ENCODE measurements at places on chromosomes 16 and 17.

GRCh38 chr17:2312736-2313135 lies 9.0 kb downstream of the SRR start:
- DNase-seq: no peak

- DNase-seq: no peak
Observed at GRCh38 chr17:33642002-33642401, 348.9 kb upstream of the ASIC2 start.

GRCh38 chr17:65122836-65123756 lies 14.1 kb upstream of the RGS9 start:
- peak; percentile 61 for DNase-seq

GRCh38 chr16:14148569-14148968 lies 77.5 kb downstream of the MRTFB start:
- no peak for DNase-seq

DNA sequence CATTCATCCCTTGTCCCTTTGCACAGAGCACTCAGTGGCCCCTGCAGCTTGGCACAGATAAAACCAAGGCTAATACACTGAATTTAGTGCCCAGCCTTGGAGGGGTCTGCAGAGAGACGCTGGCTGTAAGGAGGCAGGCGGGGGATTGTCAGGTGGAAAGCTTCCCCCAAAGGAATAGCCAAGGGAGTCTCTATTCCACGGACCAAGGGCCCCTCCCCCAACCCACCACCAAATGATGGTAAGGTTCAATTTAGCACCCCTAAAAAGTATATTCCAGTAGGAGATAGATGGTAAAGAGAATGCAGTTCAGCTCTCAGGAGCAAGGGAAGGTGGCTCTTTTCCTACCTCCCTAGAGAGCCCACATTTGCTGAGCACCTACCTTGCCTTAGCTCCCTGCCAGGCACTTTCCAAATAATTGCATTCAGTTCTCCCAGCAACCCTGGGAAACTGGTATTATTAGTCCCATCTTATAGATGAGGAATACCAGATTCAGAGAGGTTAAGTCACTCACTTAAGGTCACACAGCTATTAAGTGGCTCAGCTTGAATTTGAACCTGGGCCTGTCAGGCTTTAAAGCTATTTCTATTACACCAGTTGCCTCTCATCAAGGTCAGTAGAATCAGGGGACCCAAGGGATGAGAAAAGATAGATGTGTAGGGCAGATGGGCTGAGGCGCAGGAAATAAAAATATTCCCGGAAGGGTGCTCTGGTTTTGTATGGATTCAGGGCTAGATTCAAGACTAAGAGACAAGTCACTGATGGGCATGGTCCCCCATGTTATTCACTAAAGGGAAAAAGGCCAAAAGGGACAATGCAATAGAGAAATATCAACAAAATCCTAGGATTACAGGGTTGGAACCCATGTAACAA lies 20.0 kb upstream of the ZFHX3 start:
- DNase-seq: no peak

DNA sequence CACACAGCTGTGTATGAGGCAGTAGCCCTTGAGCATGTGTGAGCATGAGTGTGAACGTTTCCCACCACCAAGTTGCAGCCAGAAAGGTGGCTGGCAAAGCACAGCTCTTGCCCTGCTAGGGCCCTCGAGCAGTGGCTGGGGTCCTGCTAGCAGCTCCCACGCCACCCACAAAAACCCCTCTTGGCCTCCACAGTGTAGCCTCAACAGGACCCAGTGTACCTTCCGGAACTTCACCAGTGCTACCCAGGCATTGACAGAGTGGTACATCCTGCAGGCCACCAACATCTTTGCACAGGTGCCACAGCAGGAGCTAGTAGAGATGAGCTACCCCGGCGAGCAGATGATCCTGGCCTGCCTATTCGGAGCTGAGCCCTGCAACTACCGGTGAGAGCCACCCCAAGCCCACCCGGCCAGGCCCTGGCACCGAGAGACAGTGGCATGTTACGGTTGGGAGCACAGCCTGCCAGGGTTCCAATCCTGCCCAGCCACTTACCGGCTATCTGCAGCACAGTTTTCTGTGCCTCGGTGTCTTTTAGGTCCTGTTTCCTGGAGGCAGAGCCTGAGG lies 53.1 kb downstream of the SCNN1B start:
- no peak for DNase-seq

- DNase-seq: no peak
Observed at GRCh38 chr17:17051791-17052461, 9.7 kb downstream of the MPRIP start.

- no peak for DNase-seq
Observed at GRCh38 chr16:17515421-17516210, 44.9 kb upstream of the XYLT1 start.

DNA sequence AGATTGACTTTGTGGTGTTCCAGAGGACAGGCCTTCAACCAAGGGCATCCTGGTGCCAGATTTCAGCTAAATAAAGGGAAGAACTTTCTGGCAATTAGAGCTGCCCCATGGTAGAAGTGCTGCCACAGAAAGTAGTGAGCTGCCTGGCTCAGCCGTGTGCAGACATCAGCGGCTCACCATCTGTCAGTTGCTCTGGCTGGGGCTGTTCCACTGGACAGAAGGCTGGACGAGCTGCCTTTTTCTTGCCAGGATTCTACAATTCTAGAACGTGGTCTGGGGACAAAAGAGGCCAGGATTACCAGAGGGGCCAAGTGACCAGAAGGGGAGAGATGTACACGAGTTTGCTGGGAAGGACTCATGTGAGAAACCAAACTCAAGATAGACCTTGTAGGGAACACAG lies 107.0 kb upstream of the RPL38 start:
- no peak for DNase-seq

DNA sequence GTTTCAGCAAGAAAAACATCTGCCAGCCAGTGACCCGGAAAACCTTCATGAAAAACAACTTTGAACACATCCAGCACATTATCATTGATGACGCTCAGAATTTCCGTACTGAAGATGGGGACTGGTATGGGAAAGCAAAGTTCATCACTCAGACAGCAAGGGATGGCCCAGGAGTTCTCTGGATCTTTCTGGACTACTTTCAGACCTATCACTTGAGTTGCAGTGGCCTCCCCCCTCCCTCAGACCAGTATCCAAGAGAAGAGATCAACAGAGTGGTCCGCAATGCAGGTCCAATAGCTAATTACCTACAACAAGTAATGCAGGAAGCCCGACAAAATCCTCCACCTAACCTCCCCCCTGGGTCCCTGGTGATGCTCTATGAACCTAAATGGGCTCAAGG lies 22.2 kb downstream of the SLFN5 start:
- DNase-seq: no peak

GRCh38 chr16:14284930-14285512 lies 213.9 kb downstream of the MRTFB start:
- no peak for DNase-seq

DNA sequence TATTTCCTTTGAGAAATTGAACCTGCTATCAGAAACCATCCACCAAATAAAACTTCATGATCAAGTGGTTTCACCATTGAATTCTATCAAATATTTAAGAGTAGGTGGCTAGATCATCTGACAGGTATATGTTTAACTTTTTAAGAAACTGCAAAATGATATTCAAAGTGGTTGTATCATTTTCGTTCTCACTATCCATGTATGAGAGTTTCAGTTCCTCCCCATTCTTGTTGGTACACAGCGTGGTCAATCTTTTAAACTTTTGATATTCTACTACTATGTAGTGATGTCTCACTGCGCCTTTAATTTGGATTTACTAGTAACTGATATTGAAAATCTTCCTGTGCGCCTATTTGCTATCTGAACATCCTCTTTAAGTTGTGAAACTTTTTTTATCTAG lies 163.7 kb downstream of the CYB561 start:
- no peak for DNase-seq

GRCh38 chr17:35184274-35184673 lies 9.9 kb downstream of the SLC35G3 start:
- no peak for DNase-seq

DNA sequence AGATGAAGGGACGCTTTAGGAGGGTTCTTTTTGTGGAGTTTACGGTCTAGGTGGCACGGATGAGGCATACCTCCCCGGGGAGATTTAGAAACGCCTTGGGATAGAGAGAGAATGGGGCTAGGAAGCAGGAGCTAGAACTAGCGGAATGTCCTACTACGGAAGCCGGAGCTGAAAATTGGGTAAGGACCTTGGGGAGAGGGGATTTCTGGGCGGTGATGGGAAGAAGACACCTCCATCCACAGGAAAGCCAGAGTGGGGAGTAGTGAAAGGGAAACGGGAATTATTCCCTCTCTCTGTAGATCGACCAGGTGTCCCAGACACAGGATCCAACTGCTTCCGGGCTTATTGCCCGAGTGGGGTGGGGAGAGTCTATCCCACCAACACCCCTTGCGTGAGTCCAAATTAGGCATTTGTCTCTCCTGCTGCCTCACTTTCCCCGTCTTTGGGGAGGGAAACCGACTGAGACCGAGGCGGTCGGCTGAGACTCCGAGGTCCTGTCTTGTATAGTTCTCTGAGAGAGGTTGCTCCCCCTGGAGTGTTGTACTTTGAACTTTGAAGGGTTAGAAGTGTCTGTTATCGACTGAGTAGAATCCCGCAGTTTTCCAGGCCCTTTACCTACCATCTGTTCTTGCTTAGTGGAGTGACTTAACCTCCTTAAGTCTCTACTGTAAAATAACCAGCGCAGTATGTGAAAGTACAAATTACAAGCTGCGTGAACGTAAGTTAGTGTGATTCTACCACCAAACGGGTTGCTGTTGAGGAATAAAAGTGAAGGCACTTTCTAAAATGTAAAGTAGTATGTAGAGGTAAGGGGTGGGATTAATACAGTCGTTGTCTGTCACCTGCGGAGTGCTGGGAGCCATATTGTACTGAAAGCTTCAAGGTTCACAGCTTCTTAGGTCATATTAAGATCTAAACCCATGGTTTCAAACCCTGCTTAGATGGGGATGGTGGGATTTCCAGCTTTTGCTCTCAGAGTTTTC lies 1.0 kb downstream of the RSPRY1 start:
- no peak for DNase-seq

DNA sequence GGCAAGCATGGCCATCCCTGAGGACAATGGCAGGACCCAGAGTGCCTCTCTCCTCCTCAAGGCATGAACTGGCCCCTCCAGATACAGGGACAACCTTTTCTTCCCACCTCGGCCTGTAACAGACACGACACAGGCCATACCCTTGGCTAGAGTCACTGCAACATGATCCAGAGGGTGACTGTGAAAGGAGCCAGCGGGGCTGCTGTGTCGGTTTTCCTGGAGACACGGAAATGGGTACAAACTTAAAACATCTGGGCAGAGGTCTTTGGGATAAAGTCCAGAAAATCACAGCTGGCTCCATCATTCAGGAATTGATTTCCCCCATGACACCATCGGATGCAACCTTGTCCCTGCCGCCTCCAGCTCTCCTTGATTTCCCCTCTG lies 5.3 kb downstream of the CEP295NL start:
- no peak for DNase-seq

DNA sequence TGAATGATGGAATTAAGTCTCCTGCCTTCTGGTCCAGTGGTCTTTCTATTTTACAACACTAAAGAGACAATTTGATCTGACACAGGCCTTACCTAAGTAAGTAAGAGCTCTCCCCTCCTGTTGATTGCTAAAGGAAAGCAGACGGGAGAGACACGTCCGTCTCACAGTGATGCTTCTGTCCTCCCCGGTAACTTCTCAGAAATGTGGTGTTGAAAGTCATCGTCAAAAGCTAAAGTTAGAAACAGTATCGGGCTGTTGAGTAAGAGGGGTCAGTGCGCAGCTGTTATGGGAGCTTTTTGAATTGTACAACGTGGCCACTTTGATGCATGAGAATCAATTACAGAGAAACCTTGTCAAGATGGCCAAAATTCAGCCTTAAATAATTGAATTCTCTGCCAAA lies 1.9 kb upstream of the RBFOX1 start:
- DNase-seq: no peak

GRCh38 chr16:53212893-53213223 lies 158.1 kb downstream of the CHD9 start:
- DNase-seq: no peak

GRCh38 chr16:28923231-28923587 lies 1.8 kb downstream of the RABEP2 start:
- DNase-seq: no peak

- no peak for DNase-seq
Observed at GRCh38 chr17:3025421-3026124, 37.8 kb downstream of the OR1D5 start.

- no peak for DNase-seq
Observed at GRCh38 chr17:64115822-64116534, 14.0 kb downstream of the ERN1 start.

DNA sequence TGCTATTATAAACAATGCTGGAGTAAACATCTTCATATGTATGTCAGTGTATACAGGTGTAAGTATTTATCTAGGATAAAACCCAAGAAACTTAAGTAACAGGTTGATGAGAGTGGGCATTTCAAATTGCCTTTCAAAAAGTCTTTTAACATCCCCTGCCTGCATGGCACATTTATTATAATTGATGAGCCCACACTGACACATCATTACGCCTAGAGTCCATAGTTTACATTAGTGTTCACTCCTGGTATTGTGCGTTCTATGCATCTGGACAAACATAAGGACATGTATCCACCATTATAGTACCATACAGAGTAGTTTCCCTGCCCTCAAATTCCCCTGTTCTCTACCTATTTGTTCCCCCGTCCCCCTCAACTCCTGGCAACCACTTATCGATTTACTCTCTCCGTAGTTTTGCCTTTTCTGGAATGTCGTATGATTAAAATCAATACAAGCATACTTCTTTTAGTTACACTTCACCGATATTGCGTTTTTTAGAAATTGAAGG lies 53.7 kb downstream of the NACA2 start:
- DNase-seq: no peak

GRCh38 chr17:39629898-39630297 lies 3.1 kb downstream of the PPP1R1B start:
- no peak for DNase-seq

DNA sequence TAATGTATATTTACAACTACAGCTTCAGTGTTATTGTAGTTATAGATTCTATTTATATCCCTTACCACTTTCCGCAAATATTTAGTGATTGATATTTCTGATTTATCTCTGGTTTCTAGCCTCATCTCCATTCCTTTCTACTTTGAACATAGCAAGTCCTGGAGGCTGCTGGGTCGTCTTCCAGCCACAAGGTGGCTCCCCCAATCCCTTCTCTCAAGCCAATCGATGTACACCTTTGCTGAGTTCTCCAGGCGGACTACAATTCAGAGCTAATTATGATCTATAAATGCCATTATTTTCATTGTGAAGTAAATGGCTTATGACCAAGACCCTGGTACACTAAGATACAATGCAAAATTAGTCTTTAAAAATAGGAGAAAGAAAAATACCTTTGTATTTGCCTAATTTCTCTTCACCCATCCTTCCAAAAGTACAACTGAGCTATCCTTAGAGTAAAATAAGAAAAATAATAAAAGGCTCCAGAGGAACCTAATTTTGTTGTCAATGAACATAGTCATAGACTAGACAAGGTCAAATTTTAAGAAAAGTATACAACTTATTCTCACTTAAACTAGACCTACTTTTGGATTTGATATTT lies 122.1 kb downstream of the SKAP1 start:
- DNase-seq: no peak

- DNase-seq: no peak
Observed at GRCh38 chr16:84197466-84198128, 6.6 kb downstream of the ADAD2 start.
